ENCODE measurements at places on chromosomes 6 and 20.

DNA sequence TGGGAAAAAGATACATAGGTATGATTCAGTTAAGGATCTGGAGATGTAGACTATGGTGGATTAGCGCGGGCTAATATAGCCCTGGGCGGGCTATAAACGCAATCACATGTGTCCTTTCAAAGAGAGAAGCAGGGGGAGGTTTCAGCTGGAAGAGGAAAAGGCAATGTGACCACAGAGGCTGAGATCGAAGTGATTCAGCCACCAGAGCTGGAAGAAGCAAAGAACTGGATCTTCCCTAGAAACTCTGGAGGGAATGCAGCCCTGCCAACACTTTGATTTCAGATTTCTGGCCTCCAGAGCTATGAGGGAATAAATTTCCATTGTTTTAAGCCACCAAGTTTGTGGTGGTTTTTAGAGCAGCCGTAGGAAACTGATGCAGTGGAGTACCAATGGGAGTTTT lies 81.5 kb upstream of the NHSL1 start:
- DNase-seq: no peak

GRCh38 chr20:5160882-5161281 lies 34.1 kb downstream of the CDS2 start:
- no peak for DNase-seq

- DNase-seq: no peak
These were observed 197.6 kb downstream of the DTNBP1 start for GRCh38 chr6:15465212-15465611.

DNA sequence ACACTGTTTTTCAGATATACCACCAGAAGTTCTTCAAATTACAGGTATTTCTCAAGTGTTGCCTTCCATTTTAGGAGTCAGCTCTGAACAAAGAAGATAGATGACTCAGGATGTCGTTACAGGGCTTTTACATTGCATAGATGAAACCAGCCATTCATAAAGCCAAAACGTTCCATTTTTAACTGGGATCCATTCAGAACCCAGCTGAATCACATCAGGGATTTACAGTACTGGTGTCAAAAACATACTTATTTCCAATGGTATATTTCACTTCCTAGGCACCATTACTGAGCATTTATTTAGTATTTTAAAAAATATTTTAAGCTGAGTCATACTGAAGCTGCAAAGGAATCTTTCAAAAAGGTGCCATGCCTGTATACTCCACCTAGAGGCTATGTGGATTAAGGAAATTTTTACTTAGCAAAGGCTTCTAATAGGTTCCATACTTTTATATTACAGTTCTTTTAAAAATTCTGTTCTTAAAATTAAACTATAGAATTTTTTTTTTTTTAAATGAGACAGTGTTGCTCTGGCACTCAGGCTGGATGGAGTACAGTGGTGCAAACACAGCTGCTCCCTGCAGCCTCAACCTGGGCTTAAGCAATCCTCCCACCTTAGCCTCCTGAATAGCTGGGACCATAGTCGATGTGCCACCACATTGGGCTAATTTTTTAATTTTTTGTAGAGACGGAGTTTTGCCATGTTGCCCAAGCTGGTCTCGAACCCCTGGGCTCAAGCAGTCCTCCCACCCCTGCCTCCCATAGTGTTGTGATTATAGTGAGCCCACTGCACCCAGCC lies 2.6 kb downstream of the ASF1A start:
- no peak for DNase-seq

DNA sequence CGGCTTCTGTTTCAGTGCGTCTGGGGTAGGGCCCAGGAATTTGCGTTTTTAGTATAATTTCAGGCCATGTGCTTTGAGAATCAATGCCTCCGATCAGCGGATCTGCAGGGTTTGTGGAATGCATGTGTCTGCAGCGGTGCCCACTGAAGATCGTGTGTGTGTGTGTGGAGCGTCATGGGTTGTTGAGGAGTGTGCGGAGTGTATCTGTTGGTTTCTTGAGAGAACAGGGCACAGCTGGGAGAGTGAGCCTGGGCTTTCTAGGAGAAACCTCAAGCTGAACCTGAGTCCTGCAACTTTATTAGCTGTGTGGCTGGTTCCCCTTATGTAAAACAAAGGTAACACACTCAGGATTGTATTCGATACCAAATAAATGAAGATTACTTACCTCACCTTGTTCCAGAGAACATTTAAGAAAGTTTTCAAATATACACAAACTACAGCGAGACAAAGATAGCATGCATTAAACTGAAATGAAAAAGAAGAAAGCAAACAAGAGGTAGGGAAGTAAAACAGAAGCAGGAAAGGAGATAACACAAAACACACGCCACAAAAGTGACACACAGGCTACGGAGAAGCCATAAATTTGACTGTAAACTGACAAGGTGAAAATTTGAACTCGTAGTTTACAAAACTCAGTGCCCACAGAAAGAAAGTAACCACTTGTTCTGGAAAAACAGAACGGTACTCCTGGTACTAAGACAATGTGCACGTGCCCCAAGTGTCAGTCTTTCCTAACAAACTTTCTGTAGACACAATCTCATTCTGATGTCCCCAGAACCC lies 28.8 kb downstream of the PDE10A start:
- DNase-seq: no peak

All from activated T-cell treated with anti-CD3 and anti-CD28 coated beads for 48 hours (primary cell).